Inflammatory macrophage (primary cell): ENCODE measurements at places on chromosomes 7 and 10.

- DNase-seq: peak; percentile 17
Observed at GRCh38 chr10:127959428-127959827, 52.5 kb downstream of the PTPRE start.

- DNase-seq: no peak
Observed at GRCh38 chr7:22267930-22268615, 88.9 kb downstream of the RAPGEF5 start.

DNA sequence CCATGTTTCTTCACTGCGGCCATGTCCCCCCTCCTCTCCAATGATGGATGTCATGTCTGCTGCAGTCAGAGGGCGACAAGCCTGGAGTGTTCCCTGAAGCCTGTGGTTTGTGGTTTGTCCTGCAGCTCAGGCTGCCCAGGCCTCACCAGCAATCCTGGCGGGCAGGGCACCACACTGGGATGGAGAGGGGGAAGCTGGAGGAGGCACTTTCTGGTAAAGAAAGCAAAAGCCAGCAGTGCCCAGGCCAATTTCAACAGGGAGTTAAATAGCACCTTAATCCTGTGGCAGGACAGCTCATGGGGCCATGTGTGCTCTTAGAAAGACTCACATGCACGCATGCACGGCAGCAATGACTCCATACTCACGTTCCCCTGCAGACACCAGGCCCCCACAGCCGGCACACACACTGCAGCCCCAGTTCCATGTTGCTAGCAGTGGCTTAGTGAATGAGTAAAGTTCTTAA is 158.3 kb downstream of the EGFR start:
- no peak for DNase-seq

DNA sequence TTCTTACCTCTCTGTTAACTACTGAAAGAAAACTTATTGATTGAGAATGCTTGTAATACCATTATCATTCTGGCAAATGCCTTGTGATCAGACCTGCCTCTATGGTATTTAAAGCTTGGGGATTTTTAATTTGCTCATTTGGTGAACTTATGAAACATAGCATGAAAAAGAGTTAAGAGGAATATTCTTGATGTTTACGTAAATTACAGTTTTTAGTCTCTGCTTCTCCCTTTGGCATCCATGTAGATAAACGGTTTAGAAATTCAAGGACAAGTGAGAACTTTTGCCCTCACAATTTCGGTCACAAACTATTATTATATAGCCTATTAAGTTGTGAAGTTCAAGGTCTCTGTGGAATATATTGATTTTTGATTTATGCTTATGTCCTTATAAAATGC is 11.2 kb upstream of the CELF2 start:
- DNase-seq: no peak

GRCh38 chr10:73099141-73099540 is 2.5 kb upstream of the P4HA1 start:
- DNase-seq: no peak

GRCh38 chr10:83214136-83214535 is 925.2 kb upstream of the GHITM start:
- no peak for DNase-seq

- no peak for DNase-seq
Observed at GRCh38 chr7:16559497-16560179, 33.0 kb downstream of the LRRC72 start.

DNA sequence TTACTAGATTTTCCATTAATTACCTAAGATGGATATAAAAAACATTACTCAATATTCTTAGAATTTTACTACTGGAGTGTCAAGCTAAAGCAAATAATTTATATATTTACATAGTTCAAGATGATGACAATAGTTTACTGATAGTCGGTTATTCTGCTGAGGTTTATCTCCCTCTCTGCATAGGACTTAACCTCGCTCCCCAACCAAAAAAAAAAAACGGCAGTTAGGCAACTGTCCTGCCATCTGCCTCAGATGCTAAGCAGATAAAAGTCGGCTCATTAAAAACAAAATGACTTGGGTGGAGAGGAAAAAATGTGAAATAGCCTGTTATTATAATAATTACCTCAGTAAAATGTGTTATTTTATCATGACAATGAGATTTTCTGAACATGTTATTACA is 14.0 kb upstream of the ITGB8 start:
- DNase-seq: no peak

DNA sequence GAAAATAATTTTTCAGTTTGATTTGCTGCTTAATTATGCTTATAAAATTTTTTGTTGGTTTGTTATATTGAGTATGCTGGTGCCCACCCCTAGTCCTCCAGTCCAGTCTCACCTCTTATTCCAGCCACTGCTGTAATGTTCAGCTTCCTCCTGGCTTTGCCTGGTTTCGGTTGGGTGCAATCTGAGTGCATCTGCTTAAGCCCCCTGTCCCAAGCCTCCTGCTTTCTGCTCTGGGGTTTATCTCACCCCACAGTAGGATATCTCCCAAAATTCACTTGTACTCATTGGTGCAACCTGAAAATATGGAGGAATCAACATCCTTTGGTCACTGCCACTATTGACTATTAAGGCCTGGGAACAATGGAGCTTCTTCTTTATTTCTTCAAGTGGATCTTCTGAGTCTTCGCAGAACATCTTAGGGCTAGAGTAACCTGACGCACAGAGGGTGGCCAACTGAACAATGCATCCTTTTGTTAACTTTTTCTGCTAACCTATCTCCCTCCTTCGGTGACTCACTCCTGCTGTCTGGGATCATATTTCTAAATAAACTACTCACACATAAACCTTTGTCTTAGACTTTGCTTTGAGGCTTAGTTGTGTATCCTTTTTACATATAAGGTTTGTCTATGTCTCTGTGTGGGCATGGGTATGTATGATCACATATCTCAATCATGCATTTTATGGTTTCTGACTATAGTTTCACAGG is 19.1 kb upstream of the SOSTDC1 start:
- DNase-seq: no peak

DNA sequence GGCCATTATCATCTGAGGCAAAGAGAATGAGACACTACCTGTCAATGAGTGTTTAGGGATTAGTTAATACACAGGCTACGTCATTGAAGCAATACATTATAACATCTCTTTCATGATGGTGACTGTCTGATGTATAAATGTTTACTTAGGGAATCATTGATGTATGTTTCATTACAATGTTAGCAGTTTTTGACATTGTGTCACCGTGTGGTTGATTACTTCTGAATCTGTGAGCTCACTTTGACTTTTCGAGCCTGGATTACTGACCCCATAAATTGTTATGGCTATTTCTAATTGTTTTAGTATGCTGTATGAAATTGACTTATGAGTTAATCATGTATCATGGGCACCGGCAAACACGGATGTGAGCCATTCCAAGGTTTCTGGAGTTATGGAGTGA is 494.0 kb downstream of the MAGI2 start:
- DNase-seq: no peak

DNA sequence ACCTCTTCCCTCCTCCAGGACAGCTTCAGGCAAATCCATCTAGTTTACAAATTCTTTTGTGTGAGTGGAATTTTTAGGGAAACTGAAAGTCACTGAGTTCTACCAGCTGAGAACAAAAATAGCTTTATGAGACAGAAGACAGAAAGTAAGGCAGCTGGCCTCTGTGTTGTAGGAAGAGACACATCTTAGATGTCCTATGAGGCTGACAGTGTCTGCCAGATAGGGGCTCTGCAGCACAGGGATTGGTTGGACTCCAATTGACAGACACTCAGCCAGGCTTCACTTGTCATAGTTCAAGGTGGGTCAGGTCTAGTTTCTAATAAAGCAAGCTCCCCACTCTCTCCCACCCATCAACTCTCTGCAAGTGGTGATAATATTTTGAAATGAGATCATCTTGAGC is 574.9 kb downstream of the CCSER2 start:
- DNase-seq: no peak

DNA sequence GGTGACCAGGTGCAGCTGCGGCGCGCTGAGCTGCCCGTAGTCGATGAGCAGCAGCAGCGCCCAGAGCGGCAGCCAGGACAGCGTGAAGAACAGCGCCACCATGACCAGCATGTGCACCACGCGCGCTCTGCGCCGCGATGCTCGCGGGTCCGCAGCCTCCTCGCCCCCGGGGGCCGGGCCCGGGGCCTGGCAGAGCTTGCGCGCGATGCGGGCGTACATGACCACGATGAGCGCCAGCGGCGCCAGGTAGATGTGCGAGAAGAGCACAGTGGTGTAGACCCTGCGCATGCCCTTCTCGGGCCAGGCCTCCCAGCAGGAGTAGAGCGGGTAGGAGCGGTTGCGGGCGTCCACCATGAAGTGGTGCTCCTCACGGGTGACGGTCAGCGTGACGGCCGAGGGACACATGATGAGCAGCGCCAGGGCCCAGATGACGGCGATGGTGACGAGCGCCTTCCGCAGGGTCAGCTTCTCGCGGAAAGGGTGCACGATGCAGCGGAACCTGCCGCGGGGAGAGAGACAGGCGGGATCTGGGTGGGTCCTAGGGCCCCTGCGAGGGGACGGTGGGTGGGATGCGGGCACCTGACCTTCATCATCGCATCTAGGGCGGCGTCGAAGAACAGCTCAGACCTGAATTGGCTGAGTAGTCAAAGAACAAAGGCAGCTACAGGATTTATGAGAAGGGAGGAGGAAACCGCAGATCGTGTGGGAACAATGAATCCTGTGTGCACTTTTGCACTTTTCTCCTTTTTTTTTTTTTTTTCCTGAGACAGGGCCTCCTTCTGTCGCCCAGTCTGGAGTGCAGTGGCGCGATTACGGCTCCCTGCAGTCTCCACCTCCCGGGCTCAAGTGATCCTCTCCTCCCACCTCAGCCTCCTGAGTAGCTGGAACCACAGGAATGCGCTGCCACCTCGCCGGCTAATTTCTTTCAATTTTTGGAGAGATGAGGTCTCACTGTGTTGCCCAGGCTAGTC is 22.4 kb upstream of the PPA1 start:
- DNase-seq: no peak

- no peak for DNase-seq
Observed at GRCh38 chr10:130459851-130460490, 323.8 kb downstream of the GLRX3 start.

DNA sequence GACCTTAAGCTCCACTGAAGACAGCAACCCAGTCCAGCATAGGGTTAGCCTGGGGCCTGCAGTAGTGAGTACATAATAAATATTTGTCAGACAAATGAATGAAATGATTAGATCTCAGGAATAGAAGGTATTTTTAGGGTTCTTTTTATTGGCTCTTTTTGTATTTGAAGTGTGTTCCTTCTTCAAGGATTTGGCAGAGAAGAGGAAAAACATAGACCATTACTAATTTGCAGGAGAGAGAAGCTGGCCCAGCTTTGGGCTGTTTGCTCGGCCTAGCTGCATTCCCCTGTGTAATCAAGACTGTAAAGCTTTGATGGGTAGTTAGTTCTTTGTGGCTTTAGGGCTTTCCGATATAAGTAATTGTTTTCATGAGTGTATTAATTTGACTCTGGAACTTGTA is 64.2 kb downstream of the CNNM2 start:
- no peak for DNase-seq

- no peak for DNase-seq
Observed at GRCh38 chr10:88073682-88074081, 210.3 kb downstream of the PTEN start.

DNA sequence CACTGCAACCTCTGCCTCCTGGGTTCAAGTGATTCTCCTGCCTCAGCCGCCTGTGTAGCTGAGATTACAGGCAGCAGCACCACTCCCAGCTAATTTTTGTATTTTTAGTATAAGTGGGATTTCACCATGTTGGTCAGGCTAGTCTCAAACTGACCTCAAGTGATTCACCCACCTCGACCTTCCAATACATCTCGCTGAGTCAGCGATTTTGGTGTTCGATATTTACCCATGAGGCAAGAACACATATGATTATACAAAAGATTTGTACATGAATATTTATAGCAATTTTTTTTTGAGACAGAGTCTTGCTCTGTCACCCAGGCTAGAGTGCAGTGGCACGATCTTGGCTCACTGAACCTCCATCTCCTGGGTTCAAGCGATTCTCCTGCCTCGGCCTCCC is 19.8 kb downstream of the PNLIP start:
- no peak for DNase-seq

DNA sequence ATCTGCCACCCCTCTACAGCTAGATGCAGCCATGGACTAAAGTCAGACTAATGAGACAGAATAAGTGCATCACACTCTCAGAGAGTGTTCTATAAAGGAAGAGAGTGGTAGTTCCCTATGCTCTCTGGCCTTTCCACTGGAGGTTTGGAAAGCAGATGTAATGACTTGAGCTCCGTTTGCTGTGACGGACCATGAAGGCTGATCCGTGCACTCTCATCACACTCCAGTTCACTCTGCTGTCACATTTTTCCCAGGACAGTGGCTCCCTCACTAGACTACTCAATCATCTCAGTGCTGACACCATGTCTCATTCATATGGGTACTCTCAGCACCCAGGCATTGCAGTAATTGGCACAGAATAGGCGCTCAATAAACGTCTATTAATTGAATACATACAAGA is 20.4 kb downstream of the TRDMT1 start:
- DNase-seq: no peak

DNA sequence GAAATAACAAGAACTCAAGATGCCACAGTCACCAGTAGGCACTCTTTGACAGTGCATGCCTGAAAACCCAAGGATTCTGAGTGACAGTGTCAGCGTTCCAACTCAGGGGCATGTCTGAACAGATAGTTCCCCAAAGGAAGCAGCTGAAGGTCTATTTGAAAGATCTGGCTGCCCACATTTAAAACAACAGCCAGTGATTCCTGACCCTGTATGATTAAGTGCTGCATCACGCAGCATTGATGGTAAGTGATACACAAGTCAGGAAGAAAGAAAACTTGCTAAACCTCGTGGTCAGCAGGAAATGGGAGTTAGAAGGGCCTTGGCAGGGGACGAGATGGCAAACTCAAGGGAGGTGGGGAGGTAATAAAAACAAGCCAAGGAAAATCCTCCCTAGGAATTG is 1013.1 kb downstream of the TYW1 start:
- DNase-seq: no peak

GRCh38 chr10:1538531-1539061 is 198.7 kb downstream of the ADARB2 start:
- no peak for DNase-seq

DNA sequence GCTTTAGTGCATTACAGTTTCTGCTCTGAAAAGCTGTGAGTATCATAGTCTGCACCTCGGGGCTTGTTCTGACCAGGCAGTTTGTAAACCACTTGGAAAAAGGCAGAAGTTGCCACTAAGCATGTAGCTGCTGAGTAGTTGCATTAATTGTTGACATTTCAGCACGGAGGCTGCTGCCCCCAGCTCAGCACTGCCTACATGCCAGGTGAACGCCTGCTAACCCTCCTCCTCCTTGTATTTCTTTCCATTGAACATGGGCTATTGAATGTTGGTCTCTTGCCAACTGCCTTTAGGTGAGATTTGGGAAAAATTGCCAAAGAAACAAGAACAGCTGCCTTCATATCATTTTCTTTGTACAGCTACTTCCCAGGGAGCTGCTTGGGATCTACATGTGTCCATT is 164.2 kb downstream of the RAPGEF5 start:
- DNase-seq: no peak

GRCh38 chr10:70440296-70441160 is 953 bp downstream of the NODAL start:
- DNase-seq: no peak

DNA sequence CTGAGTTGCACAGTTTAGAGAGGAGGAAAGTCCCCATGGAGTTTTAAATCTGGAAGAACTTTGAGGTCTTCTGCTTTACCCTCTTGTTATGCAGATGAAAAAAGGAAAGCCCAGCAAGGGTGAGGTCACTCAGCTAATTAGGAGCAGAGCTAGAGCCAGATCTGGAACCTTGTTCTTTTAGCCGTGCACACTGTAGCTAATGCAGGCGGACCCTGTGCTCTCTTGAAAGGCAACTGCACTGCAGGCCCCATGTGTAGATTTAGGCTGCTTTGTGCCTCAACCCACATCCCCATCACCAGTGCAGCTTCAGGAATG is 63.4 kb downstream of the SYPL1 start:
- DNase-seq: no peak

GRCh38 chr10:80077869-80078447 is 507 bp upstream of the TMEM254 start:
- no peak for DNase-seq
